ENCODE measurements at places on chromosomes 5 and 9. TPM values are rescaled to one million over a fixed set of nuclear protein-coding genes. Genes with fewer than 3 reads are reported as not detected.

ECSCR gene
- total RNA-seq = 1.5 TPM

ACOT12 gene
- not detected for total RNA-seq

URM1 gene
- 36.3 TPM for total RNA-seq

TAF11L10 gene
- total RNA-seq = not detected

ABO gene
- not detected for total RNA-seq

TMEM215 gene
- not detected for total RNA-seq

SLC45A2 gene
- 0.13 TPM for total RNA-seq

LECT2 gene
- not detected for total RNA-seq

C5orf52 gene
- not detected for total RNA-seq

GMCL2 gene
- not detected for total RNA-seq

PCDHA9 gene
- 0.26 TPM for total RNA-seq

GRM6 gene
- total RNA-seq = not detected

DMRT1 gene
- not detected for total RNA-seq

EQTN gene
- not detected for total RNA-seq

SPINK1 gene
- not detected for total RNA-seq

ST8SIA4 gene
- total RNA-seq = 0.13 TPM

CDK9 gene
- 53.3 TPM for total RNA-seq

CDC23 gene
- 32.6 TPM for total RNA-seq

TBC1D13 gene
- 17.5 TPM for total RNA-seq

TIMD4 gene
- total RNA-seq = not detected

SETX gene
- total RNA-seq = 109 TPM

HACD4 gene
- 17.2 TPM for total RNA-seq

PDE6A gene
- total RNA-seq = not detected

KCNV2 gene
- total RNA-seq = not detected

MYOT gene
- not detected for total RNA-seq

NR3C1 gene
- total RNA-seq = 116 TPM

IRX4 gene
- total RNA-seq = not detected

F2RL2 gene
- total RNA-seq = not detected

ISOC1 gene
- 13.5 TPM for total RNA-seq

PLCXD3 gene
- total RNA-seq = not detected

SLC12A2 gene
- 37.6 TPM for total RNA-seq

ANKRD31 gene
- 0.65 TPM for total RNA-seq

SLC6A3 gene
- total RNA-seq = 0.13 TPM

UTP15 gene
- total RNA-seq = 25.9 TPM

INSL4 gene
- not detected for total RNA-seq

SPATA31E1 gene
- total RNA-seq = not detected

CRB2 gene
- under 0.01 TPM for total RNA-seq

SLC6A18 gene
- total RNA-seq = not detected

CENPP gene
- 11.2 TPM for total RNA-seq

LAMC3 gene
- total RNA-seq = under 0.01 TPM

TRIM7 gene
- total RNA-seq = 0.97 TPM

PITX1 gene
- total RNA-seq = 175 TPM

PCDHGB2 gene
- 6.8 TPM for total RNA-seq

RNF208 gene
- total RNA-seq = 0.39 TPM

PCDHA13 gene
- 0.13 TPM for total RNA-seq

Measured in articular chondrocyte of knee joint (primary cell).